ENCODE measurements at places on chromosomes 4 and X. TPM values are rescaled to one million over a fixed set of nuclear protein-coding genes. Genes with fewer than 3 reads are reported as not detected.

- DNase-seq, result no peak
Observed at GRCh38 chrX:82734140-82734539, 774.0 kb upstream of the POU3F4 start.

The ATP7A gene
- total RNA-seq, result 8.2 TPM

The CCNB3 gene
- total RNA-seq, result 0.34 TPM

The SHROOM4 gene
- total RNA-seq, result 7.5 TPM

DNA sequence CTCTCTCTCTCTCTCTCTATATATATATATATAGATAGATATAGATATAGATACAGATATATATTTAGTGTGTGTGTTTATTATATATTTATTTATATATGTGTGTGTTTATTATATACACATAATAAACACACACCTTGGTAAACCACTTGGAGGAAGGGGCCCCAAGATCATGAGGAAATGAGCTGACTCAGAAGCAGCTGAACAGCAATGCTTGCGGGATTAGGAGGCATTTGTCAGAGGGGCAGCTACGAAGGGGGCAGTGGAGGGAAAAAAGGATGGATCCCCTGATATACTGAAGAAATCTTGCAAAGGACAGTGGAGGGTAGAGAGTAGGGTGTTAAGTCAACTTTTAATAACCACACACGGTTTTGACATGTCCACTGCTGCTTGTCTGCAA is 120.0 kb upstream of the SORBS2 start:
- no peak for DNase-seq

DNA sequence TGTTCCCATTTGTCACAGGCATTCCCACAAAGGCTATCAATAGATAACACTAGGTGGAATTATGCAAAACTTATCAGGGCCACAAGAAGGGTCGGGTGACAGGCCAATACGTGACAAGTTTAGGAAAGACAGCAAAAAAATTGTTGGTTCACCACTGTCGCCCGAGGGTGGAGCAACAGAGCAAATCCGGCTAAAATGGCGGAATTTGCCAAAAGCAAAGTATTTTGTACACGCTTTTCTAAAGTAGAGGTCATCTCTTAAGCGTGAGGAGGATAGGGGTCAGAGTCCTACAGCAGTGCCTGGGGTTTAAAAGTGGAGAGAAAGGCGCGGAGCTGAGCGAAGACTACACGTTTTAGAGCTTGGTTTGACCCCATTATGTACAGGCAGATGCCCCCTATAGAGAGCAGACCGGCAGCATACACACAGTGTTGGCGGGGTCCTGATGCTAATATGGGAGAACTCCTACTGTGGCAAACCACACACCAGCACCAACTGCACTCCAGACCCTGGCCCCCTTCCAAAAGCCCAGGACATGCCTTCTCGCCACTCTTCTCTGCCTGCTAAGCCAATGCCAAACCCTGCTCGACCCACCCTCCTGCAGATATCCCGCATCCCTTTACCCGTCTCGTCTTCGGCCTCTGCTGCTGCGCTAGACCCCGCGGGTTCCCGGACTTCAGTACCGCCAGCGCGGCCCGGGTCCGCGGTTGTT is 733 bp downstream of the CCNA2 start:
- no peak for DNase-seq

GRCh38 chr4:134421734-134422133 is 220.1 kb upstream of the PABPC4L start:
- no peak for DNase-seq

DNA sequence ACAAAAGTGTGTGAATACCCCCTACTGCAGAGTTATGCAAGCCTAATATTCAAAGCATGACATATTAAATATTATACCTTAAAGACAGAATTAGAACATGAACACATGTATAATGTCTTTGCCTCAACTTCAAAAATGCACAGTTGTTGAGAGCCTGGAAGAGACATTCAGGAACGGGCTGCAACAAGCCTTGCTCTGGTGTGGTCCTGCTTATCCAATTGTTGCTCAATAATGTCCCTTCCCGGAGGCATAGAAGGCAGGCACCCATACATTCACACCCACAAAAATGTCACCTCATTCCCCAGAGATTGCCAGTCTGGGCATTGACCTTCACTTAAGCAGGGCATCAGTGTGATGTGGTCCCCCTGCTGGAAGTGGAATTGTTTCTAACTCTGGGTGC is 238.8 kb downstream of the CBR4 start:
- DNase-seq, result no peak

The PALLD gene
- 77.4 TPM for total RNA-seq

The FMR1NB gene
- total RNA-seq, result not detected

GRCh38 chr4:48752246-48752645 is 27.8 kb downstream of the FRYL start:
- DNase-seq, result no peak

GRCh38 chrX:28278726-28279125 is 297.5 kb upstream of the DCAF8L1 start:
- DNase-seq, result no peak

The HS6ST2 gene
- 6.6 TPM for total RNA-seq

DNA sequence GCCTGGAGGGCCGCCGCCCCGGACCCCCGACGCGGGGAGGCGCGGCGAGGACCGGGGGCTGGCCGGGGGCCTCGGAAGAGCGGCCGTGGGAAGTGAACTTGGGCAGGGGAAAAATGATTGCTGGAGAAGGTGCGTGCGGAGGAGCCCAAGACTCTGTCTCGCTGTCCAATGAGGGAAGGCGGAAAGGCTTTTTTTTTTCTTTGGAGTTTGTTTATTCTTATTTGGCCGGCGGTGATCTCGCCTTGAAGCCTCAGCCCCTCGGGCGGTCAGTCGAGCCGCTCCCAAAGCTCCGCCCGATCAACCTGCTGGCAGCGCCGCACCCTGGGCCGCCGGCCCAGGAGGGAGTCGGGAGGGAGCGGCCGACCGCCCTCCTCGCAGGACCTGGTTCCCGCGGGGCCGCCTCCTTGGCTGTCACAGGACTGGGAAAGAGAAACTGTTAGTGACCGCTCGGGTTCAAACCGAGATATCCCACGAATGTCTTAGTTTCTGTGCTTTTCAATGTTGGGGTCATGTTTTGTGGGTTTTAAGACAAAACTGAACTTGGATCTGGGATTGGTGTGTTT is 2.5 kb downstream of the CPEB2 start:
- no peak for DNase-seq

GRCh38 chr4:131093303-131093702 is 1997.4 kb downstream of the C4orf33 start:
- DNase-seq, result no peak

DNA sequence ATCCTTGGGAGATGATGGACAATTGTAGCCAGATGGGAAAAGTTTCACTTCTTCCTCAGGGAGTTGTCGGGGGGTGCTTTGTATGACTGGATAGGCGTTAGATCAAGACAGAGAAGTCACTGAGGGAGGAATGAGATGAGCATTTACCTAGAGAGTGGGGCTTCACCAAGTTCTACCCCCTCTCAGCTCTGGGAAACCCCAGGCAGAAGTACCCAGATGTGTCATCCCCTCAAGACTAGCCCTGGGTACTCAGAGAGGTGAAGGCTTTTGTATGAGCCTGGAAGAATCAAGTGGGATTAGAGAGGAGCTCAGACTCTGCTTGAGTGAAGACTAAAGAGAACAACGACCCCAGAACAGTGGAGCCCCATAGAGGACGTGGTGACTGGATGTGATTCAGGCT is 1.9 kb downstream of the MAGEB1 start:
- no peak for DNase-seq

The OTC gene
- not detected for total RNA-seq

DNA sequence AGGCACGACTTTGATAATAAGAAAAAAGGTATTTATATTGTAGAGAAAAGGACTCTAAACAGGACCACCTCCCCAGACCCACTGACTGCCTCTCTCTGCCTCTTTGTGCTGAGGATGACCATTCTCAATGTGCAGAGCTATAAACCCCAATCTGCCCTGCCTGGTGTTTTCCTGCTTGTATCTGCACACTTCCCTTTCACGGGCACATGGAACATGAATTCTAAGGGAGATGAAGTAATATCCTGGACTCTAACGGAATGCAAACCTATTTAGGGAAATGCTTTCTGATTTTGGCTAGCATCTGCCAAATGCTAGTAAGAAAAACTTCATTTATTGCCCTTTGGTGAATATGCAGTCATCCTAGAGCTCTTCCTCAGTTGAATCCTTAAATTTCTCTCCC is 2.4 kb downstream of the DIPK2B start:
- DNase-seq, result no peak

DNA sequence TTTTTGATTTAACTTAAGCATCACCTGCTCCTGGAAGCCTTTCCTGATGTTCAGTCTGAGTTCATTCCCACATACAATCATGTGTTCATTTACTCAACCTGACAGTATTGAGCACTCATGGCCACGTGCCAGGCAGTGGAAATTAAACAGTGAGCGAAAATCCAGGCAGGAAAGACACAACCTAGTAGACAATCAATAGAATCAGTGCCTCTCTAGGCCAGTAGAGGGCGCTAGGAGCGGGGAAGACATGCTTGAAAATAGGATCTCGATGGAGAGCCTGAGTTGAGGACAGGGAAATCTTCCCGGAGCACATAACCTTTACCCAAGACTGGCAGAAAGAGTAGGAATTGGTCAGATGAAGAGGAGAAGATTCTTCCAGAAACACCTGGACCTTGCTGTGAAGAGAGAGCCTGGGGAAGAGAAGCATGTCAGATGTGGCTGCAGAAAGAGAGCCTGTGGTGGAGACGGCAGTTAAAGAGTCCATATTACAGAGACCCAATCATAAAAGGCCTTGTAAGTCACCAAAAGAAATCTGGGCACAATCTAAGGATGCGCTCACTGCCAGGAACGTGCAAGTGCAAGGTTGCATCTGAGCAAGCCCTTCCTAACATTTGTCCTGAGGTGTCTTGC is 103.5 kb downstream of the LDB2 start:
- no peak for DNase-seq

GRCh38 chr4:7417639-7418038 is 17.1 kb downstream of the PSAPL1 start:
- DNase-seq, result no peak

DNA sequence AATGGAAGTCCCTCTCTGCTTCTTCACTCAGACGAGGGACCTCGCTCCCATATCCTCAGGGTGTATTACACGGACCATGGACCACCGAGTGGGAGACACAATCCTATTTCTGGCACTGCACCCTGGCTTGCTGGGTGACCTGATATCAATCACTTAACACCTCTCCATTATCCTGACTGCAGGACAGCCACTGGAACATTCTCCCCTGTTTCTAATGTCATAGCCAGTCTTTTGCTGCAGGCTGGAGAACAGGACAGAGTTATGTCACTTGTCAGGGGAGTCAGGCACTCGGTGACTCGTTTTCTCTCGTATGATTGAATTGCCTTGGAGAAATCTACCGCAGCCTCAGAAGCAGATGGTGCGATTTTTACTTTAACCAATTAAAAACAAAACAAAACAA is 219.1 kb upstream of the IGFBP7 start:
- no peak for DNase-seq

The SPOCK3 gene
- total RNA-seq, result 1.4 TPM
